RPMI7951 (cell line): ENCODE measurements at places on chromosomes 5 and 9. TPM values are rescaled to one million over a fixed set of nuclear protein-coding genes. Genes with fewer than 3 reads are reported as not detected.

Gene PHYHD1
- total RNA-seq: 1.7 and 1.8 TPM in 2 replicates

Gene SLC6A7
- not detected in 2 replicates for total RNA-seq

Gene KCNV2
- total RNA-seq: not detected in 2 replicates

Gene FAXDC2
- total RNA-seq: 3.4 and 6.4 TPM in 2 replicates

Gene LCN15
- total RNA-seq: not detected in 2 replicates

Gene TRIP13
- 65.0 and 80.4 TPM in 2 replicates for total RNA-seq

Gene EDIL3
- total RNA-seq: 45.8 and 58.4 TPM in 2 replicates

Gene WDR38
- total RNA-seq: 0.12 and 0.20 TPM in 2 replicates

Gene PCDH12
- total RNA-seq: not detected in 2 replicates

Gene GPR151
- total RNA-seq: not detected in 2 replicates

Gene TAF1L
- total RNA-seq: not detected in 2 replicates

Gene ENTPD2
- total RNA-seq: not detected in 2 replicates

Gene OBP2B
- not detected in 2 replicates for total RNA-seq

Gene ADAMTSL1
- 24.4 and 25.1 TPM in 2 replicates for total RNA-seq

Gene GFRA3
- not detected in 2 replicates for total RNA-seq

Gene PTPRD
- total RNA-seq: 0.49 and 0.84 TPM in 2 replicates

Gene APC
- 22.6 and 23.4 TPM in 2 replicates for total RNA-seq

Gene SLC46A2
- total RNA-seq: not detected in 2 replicates

Gene GCNT4
- 0.10 TPM in 1 of 2 replicates, not detected in the other for total RNA-seq

Gene LMAN2
- 273 and 306 TPM in 2 replicates for total RNA-seq

Gene GPX8
- total RNA-seq: 99.8 and 116 TPM in 2 replicates

Gene NPR3
- total RNA-seq: 0.60 TPM in 1 of 2 replicates, not detected in the other
